Stimulated activated CD8-positive, alpha-beta memory T cell treated with anti-CD3 and anti-CD28 coated beads, Interleukin-15, amount 100 ng/mL, for 4 hours (primary cell): ENCODE measurements at places on chromosomes 2 and 18.

- no peak for DNase-seq
Measured at GRCh38 chr2:105744909-105745853, at the start of gene NCK2. TSS of gene NCK2 (plus strand) at chr2:105744912. CDS start at chr2:105855064, 110,152 bp downstream.

DNA sequence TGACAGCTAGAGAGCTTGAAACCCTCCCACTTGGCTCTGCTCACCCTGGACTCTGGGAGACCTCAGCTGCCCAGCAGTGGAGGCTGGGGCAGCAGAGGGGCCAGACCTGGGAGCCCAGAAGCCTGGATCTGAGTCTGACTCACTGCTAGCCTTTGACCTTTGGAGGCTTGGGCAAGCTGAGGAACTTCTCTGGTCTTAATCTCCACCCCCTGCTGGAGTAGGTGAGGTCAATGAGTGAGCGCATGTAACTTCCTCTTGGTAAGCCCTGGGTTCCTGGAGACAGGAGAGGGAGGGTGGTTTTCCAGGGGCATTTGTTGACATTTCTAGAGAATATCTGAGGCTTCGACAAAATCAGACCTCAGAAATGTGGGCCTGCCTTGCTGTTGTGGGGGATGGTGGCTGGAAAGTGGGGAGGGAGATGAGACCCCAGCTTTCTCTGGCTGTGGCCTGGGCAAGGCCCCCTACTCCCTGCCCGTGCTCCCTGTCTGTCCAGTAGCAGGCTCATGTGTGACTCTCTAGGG is 73.0 kb upstream of the YWHAQ start:
- DNase-seq: no peak

GRCh38 chr2:88180605-88181240 is 10.6 kb downstream of the THNSL2 start:
- no peak for DNase-seq

DNA sequence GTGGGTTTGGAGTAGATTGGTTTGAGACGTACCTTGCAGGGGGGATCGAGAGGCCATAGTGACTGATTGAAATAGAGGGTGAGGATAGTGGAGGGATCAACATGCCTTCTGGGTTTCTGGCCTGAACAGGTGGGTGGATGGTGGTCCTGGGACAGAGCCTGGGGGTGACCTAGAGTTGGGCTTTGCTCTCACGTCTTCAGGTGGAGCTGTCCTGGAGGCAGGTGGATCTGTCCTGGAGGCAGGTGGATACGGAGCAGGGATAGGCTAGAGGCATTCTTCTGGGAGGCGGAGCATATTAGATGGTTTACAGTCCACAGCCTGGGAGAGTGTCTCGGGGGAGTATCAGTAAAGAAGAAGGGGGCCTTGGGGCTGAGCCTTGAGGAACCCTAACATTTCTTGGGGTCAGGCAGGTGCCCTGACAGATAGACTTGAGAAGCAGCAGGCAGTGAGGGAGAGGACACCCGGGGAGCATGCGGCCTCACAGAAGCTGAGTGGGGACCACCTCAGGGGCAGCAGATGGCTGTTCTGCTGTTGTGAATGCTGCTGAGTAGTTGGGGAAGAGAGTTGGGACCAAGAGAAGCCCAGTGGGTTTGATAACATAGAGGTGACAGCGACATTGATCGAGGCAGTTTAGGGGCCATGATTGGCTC is 1.6 kb downstream of the CAPN10 start:
- no peak for DNase-seq

- DNase-seq: no peak
Measured at GRCh38 chr18:54558609-54559585, 32.1 kb upstream of the DYNAP start.

DNA sequence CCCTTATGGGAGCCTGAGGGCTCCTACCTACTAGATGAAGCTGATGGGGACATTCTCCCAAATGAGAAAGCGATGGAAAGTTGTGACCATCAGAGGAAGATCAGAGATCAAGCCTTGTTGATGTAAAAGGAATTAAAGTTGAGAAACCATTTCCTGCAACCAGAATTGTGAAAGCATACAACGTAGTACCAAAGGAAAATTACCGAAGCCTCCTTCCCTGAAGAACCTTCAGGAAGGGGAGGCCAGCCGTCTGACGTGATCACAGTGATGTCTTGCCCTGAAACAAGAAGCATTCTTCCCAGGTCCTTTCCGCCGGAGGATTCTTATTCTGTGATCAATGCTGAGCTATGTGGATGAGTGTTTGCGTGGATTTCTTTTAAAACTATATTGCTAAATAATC is 211.6 kb upstream of the TNP1 start:
- no peak for DNase-seq

DNA sequence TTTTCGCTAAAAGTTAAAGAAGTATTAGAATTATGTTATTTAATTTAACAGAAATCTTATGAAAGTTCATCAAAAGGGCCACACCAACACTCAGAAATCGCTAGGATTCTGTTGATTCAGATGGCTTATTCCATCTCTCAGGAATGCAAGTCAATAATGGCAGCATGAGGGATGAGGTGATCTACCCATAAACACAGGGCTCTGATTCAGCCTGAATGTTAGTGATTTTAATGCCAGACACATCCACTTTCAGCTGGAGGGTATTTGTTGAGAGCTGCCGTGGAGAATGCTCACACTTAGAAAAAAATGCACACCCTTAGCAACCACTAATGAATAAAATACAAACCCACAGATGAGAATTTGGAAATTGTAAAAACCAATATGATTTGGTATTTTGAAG is 173.3 kb upstream of the ERBB4 start:
- no peak for DNase-seq

DNA sequence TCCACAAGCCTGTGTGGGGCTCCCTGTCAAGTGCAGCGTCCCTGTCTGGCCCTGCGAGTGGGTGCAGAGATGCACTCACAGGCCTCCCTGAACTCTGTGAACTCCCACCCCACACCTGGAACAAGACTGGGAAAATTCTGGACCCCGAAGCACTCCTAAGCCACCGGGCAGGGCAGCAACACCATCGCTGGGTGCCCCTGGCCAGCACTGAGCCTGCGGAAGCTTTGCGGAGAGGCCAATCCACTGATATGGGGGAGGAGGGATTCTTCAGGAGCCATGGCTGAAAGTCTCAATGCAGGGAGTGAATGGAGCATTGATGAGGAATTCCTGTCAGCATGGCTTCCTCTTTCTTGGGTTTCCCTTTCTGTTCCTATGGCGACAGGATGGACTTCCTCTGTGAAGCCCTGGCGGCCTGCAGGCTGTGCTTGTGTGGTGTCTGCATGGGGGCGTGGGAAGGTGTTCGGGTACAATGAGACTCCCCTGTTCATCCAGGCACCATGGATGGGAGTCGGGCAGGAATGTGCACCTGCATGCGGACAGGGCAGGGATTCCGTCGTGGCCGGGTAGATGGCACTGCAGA is 15.1 kb downstream of the TRIB2 start:
- no peak for DNase-seq

DNA sequence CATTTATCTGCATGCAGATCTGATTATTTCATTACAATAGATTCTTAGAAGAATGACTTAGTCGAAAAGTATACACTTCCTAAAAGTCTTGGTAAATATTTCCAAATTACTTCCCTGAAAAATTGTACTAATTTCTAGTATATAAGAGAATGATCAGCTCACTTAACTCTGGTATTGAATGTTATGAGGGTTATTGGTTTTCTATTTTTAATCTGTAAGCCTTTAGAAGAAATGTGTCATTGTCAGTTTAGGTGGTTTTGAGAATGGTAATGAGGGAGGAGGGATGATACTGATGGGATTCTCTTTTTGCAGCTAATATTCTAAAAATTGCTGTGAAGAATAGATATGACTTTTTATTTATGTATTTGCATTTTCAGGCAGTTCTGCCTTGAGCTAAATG is 23.9 kb downstream of the MOB4 start:
- DNase-seq: no peak

- DNase-seq: no peak
Measured at GRCh38 chr2:55887901-55888624, 35.5 kb downstream of the EFEMP1 start.

GRCh38 chr2:57881998-57882888 is 164.4 kb upstream of the VRK2 start:
- no peak for DNase-seq

- DNase-seq: no peak
Measured at GRCh38 chr18:68172842-68173549, 541.9 kb downstream of the TMX3 start.

DNA sequence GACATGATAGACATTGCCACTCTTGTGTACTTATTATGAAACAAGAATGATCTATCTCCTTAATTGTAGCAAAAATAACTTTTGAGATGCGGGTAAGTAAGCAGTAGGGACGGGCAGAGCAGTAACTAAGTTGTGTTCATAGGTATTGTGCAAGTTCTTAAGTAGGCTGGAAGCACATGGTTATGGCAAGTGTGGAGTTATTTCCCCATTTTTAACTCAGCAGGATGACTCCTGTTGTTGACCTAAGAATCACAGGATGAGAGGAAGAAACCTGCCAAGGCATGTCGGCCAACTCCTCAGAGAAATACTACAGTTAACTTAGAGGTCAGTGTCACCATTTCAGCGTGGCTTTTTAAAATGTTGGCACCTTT is 51.1 kb upstream of the FN1 start:
- DNase-seq: no peak

DNA sequence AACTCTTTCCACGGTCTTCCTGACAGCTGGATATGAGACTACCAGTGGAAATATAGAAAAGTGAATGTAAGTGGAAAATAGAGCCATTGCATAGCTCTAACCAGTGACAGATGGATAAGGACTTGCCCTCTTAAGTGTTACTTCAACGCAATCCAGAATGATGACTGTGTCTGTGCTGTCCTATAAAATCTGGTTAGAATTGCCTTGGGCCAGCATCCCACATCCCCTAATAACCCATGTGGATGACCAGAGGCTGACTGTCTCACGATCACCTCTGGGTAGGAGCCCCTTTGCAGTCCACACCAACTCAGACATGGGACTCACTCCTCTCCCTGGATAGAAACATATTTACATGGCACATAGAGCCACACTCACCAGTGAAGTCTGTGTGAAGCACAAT is 186.6 kb downstream of the C1D start:
- no peak for DNase-seq

- DNase-seq: no peak
Measured at GRCh38 chr2:194822657-194823056, 834.4 kb upstream of the SLC39A10 start.

DNA sequence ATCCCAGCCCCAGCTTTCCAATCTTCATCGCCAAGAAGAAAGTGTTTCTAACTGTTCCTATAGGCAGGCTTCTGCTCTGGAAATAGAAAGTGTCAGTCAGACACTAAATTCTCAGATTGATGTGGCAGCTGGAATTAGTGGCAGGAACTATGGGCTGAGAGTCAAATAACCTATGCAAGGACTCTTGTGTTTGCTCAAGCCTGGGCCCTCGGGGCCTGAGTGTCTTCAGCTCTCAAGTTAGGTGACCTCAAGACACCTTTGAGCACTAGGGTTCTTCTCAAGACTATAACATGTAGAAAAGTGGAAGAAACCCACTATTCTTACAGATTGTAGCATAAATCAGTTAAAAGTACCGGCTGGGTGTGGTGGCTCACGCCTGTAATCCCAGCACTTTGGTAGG is 694.5 kb downstream of the RNF144A start:
- DNase-seq: no peak

- DNase-seq: no peak
Measured at GRCh38 chr2:116511426-116511825, 1303.1 kb upstream of the DDX18 start.

GRCh38 chr2:60872510-60872928 is 8.9 kb upstream of the REL start:
- no peak for DNase-seq

GRCh38 chr18:12946549-12947284 is 1.1 kb upstream of the SEH1L start:
- no peak for DNase-seq

DNA sequence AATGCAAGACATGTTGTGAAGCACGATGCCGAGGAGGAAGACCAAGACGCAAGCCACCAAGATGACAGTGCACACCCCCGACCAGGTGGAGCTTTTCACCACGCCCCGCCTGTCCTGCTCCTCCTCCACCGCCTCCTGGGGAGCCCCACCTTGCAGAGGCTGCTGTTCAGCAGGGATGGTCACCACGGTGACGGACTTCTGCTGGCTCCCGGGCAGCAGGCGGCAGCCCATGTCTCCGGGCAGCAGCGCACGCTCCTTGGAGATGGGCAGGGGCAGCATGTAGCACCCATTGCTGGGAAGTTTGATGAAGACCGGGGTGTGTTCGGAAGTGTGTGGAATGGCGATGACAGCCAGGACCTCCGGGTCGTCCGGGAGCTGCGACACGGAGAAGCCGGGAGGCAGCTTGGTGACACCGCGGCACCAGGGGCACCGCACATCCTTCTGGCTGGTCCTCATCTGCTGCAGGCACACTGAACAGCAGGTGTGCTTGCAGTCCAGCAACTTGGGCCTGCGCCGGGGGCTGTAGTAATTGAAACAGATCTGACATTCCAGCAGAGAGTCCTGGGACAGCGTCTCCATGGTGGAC is 76.8 kb downstream of the RNF152 start:
- no peak for DNase-seq

GRCh38 chr2:43024515-43025011 is 201.8 kb downstream of the ZFP36L2 start:
- DNase-seq: no peak

DNA sequence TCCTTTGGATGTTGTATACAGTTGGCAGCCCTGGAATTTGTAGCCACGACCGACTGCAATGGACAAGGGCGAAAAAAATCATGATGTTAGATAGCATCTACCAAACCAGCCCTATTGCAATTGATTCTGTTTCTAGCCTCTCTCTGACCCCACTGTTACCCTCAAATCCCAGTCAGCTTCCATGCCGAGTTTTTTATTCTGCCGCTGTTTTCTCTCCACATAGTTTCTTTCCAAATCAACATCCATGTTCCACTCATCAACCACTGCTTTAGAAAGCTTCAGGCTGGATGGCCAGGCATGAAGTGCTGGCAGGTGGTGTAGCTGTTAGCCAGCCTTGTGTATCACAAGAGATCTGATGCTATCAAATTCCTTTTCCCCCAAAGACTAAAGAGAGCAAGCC is 272.8 kb downstream of the FIGN start:
- no peak for DNase-seq

DNA sequence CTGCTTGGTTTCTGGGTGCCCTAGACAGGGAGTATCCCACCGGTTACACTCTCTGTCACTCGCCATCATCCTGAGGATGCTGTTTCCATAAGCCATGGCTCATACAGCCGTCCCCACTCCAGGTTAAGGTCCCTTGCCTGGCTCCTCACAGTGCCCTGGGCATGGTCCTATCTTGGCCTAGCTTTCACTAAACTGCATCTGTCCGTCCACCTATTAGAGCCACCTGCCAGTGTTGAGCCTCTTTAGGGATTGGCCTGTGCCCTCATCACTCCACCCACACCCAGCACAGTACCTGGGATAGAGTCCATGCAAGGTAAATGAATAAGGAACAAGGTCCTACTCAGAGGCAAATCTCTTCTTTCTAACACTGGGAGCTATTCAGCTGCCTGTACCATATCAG is 320.1 kb downstream of the GBX2 start:
- no peak for DNase-seq

GRCh38 chr2:108946442-108946841 is 42.6 kb downstream of the EDAR start:
- no peak for DNase-seq
